Karpas-422 (cell line): ENCODE measurements at places on chromosomes 7 and 10. TPM values are rescaled to one million over a fixed set of nuclear protein-coding genes. Genes with fewer than 3 reads are reported as not detected.

MYOZ1 gene
- total RNA-seq: not detected in 2 replicates

ITGB8 gene
- total RNA-seq: 0.04 and 0.07 TPM in 2 replicates

NUTM2A gene
- 0.14 and 0.26 TPM in 2 replicates for total RNA-seq

SLF2 gene
- 27.5 and 52.4 TPM in 2 replicates for total RNA-seq

IFIT1B gene
- total RNA-seq: 0.78 TPM in 1 of 2 replicates, not detected in the other

SPDYE8 gene
- total RNA-seq: not detected in 2 replicates

ZNF239 gene
- total RNA-seq: 4.7 and 11.9 TPM in 2 replicates

FBXO24 gene
- 1.0 TPM in 1 of 2 replicates, not detected in the other for total RNA-seq

CRCP gene
- 22.6 and 38.8 TPM in 2 replicates for total RNA-seq

RTKN2 gene
- not detected in 2 replicates for total RNA-seq

MYH16 gene
- not detected in 2 replicates for total RNA-seq

WDR86 gene
- not detected in 2 replicates for total RNA-seq

AKR1C8 gene
- total RNA-seq: not detected in 2 replicates

SEMA4G gene
- total RNA-seq: not detected in 2 replicates

LRRC18 gene
- 3.4 TPM in 1 of 2 replicates, not detected in the other for total RNA-seq

INSYN2A gene
- total RNA-seq: not detected in 2 replicates

GALNT17 gene
- total RNA-seq: not detected in 2 replicates

IDI2 gene
- not detected in 2 replicates for total RNA-seq

CLDN3 gene
- total RNA-seq: not detected in 2 replicates

SPDYE2 gene
- not detected in 2 replicates for total RNA-seq

FXYD4 gene
- not detected in 2 replicates for total RNA-seq

ZNF783 gene
- total RNA-seq: 24.3 and 50.0 TPM in 2 replicates

INA gene
- not detected in 2 replicates for total RNA-seq

ALDH18A1 gene
- total RNA-seq: 43.7 and 50.0 TPM in 2 replicates

UTF1 gene
- not detected in 2 replicates for total RNA-seq

ADAM22 gene
- total RNA-seq: 2.2 and 6.1 TPM in 2 replicates

IFIT1 gene
- total RNA-seq: 0.18 and 0.30 TPM in 2 replicates

ATOH7 gene
- not detected in 2 replicates for total RNA-seq

NRP1 gene
- total RNA-seq: 0.71 TPM in 1 of 2 replicates, not detected in the other

SYT15 gene
- total RNA-seq: 0.60 TPM in 1 of 2 replicates, not detected in the other

C7orf33 gene
- not detected in 2 replicates for total RNA-seq
